ENCODE measurements at places on chromosomes 5 and 9.

DNA sequence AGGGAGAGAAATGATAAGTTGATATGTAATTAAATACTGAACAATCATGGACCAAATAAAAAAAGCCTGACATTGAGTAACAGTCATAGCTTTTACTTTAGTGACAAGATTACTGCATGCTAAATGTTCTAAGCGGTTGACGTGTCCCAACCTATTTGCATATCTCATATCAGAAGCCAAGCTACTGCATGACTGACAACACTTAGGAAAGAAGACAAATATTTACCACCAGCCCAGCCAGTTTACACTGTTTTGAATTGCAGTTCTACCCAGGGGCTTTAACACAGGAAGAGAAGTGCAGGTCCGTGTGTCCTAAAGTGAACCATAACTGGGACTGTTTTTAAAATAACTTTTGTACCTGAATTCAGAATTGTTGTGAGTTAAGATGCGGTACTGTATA, 219.9 kb downstream of the PRDM9 start:
- DNase-seq, result no peak

- DNase-seq, result peak; percentile 63
Observed at GRCh38 chr9:127835991-127836516, 18.4 kb downstream of the ENG start.

- peak; percentile 71 for DNase-seq
Observed at GRCh38 chr9:92668746-92669526, 995 bp downstream of the IPPK start.

GRCh38 chr5:179165421-179166170, 105.4 kb downstream of the ZNF354C start:
- DNase-seq, result no peak

- no peak for DNase-seq
Observed at GRCh38 chr9:128553728-128554127, 1.3 kb downstream of the SPTAN1 start.

GRCh38 chr9:13750639-13751038, 471.1 kb upstream of the MPDZ start:
- no peak for DNase-seq

GRCh38 chr5:73454379-73455036, 5.9 kb upstream of the FOXD1 start:
- peak; percentile 29 for DNase-seq

- no peak for DNase-seq
Observed at GRCh38 chr5:173236531-173237142, 1.6 kb upstream of the NKX2-5 start.

DNA sequence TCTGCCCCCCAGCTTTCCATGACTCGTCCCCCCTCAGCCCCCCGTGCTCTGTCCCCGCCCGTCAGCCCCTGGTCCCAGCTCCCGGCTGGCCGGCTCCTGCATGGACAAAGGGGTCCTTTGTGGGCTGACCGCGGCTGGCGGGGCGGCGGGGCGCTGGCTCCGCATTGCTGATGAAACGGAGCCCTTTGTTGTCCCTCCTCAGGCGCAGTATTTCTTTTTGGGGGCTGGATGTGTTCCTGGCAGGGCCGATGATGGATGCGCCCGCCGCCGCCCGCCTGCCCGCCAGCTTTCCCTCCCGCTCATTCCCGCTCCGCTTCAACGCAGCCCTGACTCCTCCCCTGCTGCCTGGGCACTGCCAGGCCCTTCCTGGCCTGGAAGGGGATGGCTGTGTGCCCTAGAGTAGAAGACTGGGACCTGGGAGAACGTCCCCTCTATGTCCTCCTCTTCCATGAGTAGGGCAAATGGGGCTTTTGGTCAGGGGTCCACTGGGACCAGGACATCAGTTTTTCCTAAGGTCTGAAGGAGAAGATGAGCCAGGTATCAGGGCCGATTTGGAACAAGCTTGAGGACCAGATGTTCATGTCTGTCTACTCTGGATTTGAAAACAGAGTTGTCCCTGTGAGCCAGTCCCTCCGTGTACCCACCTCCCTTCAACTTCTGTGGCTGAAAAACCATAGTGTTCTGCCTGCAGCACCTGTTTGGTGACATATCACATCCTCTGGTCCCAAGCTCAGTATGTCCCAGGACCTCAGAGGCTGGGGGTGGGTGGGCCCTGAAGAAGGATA, 29.0 kb downstream of the CXXC5 start:
- DNase-seq, result no peak

GRCh38 chr5:78634634-78635033, 13.9 kb downstream of the LHFPL2 start:
- no peak for DNase-seq

DNA sequence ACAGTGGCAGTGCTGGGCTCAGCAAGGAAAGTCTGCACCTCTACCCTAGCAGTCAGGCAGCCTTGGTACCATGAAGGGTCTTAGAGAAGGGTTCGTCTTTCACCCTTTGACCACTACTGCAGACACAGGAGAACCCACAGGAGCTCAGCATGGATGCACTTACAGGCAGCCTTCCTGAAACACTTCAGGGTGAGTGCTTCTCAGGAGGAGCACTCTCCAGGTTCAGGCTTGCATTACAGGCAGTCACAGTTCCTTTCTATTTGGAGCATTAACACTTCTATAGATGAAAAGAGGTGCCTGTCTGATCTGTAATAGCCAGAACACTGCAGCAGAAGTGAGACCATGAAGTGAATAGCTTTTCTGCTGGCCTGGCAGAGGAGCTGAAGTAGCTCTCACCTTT, 8.7 kb upstream of the CYLC2 start:
- no peak for DNase-seq

- no peak for DNase-seq
Observed at GRCh38 chr5:21424907-21425306, 1428.2 kb downstream of the CDH12 start.

- DNase-seq, result peak; percentile 90
Observed at GRCh38 chr5:16465544-16466432, at the start of gene ZNF622. Gene ZNF622 (minus strand): TSS chr5:16465800. CDS start chr5:16465665, 135 bp downstream.

DNA sequence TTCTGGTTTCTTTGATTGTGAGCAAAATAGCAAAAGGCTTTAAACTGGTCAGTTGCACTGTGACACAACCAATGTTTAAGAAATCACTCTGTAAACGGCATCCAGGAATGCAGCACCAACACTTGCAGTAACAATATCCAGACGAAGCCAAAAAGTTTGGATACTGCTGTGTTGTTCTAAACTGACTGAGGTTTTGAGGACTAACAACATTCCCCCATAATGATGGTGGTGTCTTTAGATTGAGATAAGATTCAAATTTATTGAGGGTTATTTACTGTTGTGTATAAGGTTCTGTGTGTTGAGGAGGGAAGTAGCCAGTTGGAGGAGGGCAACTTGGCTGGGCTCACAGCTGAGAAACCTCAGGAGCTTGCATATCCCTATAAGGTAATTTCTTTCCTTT, 353.6 kb downstream of the BNC2 start:
- DNase-seq, result no peak

- DNase-seq, result no peak
Observed at GRCh38 chr5:150751096-150751891, 7.5 kb downstream of the DCTN4 start.

DNA sequence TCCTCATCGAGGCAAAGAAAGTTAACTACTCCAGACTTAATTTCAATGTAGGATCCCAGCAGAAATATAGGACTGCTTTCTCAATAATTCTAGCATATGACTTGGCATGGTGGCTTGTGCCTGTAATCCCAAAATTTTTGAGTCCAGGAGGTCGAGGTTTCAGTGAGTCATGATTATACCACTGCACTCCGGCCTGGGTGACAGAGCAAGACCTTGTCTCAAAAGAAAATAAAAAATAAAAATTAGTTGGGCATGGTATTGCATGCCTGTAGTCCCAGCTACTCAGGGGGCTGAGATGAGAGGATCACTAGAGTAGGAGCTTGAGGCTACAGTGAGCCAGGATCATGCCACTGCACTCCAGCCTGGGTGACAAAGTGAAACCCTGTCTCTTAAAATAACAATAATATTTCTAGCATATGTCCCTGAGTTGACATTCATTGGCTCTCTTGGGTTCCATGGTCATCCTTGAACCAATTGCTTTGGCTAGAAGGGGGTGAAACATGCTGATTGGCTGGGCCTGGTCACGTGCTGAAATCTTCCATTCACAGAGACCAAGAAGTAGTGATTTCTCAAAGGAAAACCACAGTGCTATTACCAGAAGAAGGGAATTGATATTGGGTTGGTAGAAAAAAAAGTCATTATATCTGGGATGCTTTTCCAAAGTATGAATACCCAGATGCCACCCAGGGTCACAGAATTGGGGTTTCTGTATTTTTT, 31.6 kb upstream of the GARNL3 start:
- DNase-seq, result no peak

DNA sequence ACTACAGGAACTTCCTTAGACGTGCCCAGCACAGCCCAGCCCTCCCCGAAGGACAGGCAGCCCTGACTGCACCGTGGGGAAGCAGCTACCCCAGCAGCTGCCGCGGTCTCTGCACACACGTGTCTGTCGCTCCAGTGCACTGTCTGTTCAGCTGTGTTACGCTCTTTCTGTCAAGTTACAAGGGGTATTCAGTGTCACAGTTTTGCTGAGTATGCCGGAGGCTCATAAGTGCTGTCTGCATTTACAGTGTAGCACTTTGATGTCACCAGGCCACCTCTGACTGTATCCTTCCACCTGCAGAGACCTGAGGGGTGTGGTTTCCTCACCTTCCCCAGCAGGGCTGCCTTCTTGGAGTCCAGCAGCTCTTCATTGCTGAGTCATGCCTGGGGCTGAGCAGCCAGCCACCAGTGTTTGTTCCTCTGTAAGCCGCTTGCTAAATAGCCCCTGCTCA, 126.8 kb downstream of the EHMT1 start:
- DNase-seq, result no peak

DNA sequence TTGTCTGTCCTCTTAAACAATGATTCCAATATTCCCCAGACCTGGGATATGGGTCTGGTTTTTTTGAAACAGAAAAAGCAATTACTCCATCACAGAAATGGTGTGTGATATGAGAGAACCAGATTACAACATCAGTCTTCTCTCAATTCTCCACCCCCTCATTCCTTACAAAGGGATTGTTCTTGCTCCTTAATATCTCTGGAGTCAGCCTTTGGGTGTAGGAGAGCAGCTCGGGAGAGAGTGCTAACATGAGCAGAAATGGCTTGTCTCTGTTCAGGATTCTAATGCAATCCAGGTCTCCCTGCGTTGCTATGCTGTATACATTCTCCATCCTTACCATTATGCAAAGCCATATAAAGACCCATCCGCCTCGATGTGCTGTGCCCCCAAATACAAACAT, 32.7 kb downstream of the ZFAND5 start:
- no peak for DNase-seq

GRCh38 chr9:97845130-97845529, 7.9 kb upstream of the FOXE1 start:
- no peak for DNase-seq

DNA sequence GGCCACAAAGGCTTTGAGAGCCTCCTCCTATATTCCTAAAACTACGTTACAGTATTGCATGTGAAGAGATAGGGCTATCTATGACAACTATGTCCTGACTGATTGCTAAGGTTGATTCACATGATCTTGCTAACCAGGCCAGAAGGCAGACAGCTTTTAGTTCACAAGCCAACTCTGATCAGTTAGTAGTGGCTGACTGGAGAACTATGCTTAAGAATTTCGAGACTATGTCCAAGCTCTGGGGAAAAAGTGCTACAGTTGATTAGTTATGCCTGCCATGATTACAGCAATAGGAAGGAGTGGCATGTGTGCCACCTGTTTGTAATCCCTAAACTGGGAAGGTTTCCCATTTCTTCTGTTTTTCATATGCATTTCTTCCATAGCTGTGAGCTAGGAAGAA, 223.4 kb downstream of the DOCK8 start:
- no peak for DNase-seq

DNA sequence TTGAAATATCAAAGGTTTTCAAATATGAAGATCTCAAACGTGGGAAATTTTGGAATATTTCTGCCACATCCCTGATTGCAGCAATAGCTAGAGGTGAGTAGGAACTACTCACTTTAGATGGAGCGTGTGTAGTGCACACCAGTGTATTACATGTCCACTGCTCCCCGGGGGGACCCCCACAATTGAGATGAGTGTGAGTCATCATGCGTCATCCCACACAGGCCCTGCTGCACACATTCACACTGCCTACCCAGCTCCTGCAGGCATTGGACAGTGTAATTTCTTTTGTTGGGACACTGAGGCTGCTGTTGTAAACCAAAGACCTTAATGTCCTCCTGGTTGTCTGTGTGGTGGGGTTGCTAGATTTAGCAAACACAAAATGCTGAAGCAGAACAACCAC, 280.0 kb downstream of the GAS1 start:
- peak; percentile 6 for DNase-seq

- DNase-seq, result no peak
Observed at GRCh38 chr9:17930071-17930470, 351.2 kb downstream of the SH3GL2 start.

DNA sequence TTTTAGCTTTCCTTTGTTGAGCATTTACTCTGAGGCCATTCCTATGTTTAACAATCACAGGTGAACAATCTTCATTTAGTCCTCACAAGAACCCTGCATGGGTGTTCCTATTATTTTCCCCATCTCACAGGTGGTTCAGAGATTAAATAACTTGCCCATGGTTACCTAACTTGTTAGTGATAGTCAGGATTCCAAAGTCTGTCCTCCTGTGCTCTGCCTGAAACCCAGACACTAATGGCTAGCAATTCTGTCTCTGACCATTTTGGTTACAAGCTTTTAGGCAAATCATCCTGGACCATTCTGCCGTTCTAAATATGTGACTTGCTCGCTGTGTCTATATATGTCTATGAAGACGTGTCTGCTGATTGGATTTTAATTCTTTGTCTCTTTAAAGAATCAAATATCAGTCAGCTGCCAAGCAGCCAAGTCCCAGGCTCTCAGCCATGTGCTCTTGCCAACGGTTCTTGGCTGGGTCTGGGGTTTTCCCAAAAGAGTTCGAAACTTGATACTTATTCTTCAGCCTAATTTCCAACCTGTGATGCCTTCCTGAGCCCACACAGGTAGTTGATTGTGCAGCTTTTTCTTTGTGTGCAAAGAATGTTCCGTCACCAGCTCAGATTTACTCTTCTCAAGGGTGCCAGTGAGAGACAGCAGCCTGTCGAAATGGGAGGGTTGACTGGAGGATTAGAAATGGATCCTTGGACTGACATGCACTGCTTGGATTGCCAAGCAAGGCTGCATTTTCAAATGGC, 121.7 kb downstream of the NREP start:
- no peak for DNase-seq
